Activated gamma-delta T cell treated with anti-CD3 and anti-CD28 coated beads, Interleukin-2, amount 50 U/mL, for 16 hours (primary cell): ENCODE measurements at places on chromosomes 4 and X.

DNA sequence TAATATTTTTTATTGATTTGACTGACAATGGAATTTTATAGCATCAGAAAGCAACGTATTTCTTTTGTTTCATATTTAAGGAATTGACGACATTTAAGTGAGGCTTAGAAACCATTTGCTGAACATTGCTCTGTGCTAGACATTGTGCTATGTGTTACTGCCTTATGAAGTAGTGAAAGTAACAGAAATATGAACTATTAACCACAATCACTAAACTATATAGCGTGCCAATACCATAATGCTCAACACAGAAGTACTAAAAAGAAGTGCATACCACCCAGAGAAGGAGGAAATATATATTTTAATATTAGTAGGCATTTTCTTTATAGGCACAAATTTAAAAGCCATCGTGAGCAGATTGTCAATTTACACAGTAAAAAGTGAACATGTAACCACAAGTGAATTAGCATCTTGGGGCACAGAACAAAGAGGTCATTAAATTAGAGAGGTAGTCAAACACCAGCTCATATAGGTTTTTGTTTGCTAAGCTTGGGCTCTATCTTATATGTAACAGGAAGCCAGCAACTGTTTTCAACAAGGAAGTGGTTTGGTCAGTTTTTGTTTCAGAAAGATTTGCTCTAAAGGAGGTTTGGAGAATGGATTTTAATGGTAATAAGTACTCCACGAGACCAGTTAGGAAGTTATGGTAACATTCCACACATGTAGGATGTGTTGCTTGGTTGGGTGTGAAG lies 270.7 kb downstream of the GRXCR1 start:
- DNase-seq, result no peak

GRCh38 chrX:24201216-24201615 lies 51.7 kb downstream of the ZFX start:
- no peak for DNase-seq

DNA sequence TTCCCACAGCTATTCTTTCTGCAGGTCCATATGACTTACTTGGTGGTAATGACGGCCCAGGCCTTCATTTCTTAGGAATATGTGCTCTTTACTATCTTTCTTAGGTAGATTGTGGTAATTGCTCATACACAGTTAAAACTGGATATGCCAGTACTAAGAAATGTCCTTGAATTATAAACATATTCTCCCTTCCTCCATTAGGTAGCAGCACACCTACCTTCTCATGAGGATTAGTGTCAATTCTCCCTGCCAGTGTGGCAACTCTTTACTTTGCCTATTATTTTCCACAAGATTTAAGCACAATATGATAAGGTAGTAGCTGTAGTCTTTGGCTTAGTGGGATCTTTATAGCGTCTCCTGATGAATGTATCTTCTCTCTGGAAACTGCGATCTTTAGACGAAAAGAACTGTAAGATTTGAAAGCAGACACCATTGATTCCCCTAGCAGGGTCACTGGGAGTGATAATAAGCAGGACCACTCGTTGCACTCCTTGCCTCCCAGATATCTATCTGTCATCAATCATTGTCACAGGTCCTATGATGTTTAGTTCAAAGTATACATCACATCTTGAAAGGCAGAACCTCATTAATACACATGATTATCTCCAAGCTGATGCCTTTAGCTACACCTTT lies 1240.7 kb downstream of the C4orf33 start:
- DNase-seq, result no peak

DNA sequence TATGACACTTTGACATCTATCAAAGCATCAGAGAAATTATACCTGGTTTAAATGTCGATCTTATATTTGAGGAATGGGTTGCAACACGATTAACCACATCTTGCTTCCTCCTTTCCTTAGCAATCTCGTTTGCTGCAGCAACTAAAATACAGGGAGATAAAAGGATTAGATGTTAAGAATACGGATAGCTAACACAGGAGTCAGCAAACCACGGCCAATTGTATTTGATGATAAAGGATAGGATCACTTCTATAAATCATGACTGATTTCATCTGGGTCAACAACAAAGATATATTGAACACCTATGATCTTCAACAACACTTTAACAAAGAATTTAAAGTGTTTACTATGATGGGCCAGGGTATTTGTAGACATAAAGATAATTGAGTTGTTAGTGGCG lies 5.0 kb downstream of the MAP7D3 start:
- DNase-seq, result no peak

DNA sequence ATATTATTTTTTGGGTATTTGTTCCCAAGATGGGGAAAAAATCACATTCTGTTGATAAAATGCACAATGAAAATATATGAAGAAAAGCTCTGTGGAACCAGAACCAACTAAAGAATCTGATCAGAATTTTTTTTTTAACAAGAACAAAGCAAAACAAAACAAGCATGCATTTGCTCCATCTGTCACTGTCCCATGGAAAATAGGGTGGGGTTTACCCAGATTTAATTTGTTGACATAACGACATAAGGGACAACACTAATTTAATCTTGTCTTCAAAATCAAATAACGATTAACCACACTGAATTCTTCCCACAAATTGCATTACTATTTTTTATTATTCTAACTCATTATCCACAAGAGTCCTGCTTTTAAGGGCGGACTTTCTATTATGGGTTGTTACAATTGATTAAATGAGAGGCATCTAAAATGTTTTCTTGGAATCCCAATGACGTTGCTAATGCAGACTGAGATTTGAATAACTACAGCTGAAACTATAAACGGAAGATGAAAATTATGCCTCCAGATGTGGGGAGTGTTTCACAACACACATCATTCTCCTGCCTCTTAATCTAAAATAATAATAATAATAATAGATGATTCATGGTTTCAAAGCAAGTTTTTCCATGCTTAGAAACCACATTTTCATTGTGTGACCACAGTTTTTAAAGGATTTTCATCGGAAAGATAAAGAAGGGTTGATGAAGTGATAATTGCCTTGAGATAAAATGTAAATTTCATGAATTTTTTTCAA lies 307.0 kb upstream of the CPEB2 start:
- no peak for DNase-seq

DNA sequence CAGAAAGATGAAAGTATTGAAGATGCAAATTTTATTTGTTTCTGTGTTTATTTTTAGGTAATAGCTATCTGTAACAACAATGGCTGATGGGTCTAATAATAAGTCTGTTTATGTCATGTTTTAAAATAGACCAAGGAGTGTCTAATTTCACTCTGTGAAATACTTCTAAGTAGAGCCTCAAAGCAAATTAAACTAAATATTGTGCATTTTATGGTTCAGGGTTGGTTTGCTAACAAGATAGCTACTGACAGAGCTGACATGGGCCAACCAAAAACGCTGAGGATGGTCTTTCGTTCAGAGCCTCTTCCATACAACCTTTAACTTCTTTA lies 437.6 kb upstream of the CTSO start:
- DNase-seq, result no peak

GRCh38 chrX:47746446-47746845 lies 87.5 kb upstream of the UXT start:
- DNase-seq, result no peak

DNA sequence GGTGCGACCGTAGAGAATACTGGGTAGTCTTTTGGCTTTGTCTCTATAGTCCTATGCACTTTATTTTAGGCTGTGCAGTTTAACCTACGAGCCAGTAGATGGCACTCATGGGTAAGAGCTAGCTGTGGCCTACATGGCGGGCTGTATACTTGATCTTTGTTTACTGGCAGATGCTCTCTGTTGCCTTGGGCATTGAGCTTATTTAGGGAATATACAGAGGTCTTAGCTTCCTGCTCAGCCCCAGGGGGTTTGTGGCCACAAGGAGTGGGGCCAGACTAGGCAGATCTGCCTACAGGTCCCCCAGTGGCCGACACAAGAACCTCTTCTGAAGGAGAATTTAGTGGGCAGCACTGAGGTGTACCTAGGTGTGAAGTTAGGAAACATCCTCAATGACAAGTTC lies 227.6 kb upstream of the HDX start:
- no peak for DNase-seq

GRCh38 chr4:4325321-4325720 lies 35.3 kb downstream of the ZBTB49 start:
- DNase-seq, result no peak

GRCh38 chrX:140733766-140734342 lies 24.3 kb downstream of the LINC00632 start:
- DNase-seq, result no peak

GRCh38 chr4:81746071-81746470 lies 274.4 kb upstream of the RASGEF1B start:
- DNase-seq, result no peak

- no peak for DNase-seq
Observed at GRCh38 chrX:41276661-41277506, 57.1 kb upstream of the DDX3X start.

GRCh38 chr4:159495515-159496236 lies 392.8 kb downstream of the RAPGEF2 start:
- DNase-seq, result no peak

DNA sequence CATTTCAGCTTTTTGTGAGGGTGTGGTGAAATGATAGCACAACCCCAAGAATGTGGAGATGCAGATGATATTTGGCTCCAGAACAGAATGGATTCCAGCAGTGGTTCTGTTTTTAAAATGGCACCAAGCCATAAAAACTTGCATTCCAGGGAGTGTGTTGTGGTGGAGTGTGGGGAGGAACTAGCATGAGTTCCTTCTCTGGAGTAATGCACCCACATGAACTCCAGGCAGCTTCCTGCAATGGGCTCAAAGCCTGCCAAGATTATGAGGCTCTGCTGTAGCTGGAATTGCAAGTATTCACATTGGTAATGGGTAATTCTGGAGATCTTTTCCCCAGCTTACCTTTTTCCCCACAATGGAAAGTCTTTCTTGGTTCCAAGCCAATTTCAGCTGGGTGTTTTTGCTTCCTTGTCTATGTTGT lies 161.4 kb downstream of the RAB28 start:
- no peak for DNase-seq

- no peak for DNase-seq
Observed at GRCh38 chrX:120536061-120536460, 24.7 kb downstream of the CUL4B start.

DNA sequence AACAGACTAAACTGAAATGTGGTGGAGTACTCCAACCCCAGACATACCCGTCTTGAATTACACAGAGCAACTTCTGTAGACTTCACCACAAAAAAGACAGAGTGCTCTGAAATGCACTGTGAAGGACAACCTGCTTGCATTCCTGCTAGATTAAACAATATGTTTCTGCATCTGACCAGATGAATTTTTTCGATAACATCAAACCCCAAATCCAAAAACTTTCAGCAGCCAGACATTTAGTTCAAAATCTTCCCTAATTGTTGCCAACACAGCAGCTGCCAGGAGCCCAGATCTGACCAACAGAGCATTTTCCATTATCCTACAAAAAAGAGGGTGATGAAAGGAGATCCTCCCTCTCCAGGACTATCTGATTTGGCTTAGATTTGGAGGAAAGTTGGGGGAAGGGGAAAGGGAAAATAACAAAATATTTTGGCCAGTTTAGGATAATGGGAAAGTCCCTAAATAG lies 356.5 kb downstream of the PDGFC start:
- DNase-seq, result no peak

GRCh38 chrX:41333744-41334362 lies at the start of gene DDX3X:
DDX3X (plus strand) TSS chrX:41334162; CDS start chrX:41334253, 91 bp downstream.
- DNase-seq, result peak; percentile 88

- no peak for DNase-seq
Observed at GRCh38 chr4:166045457-166045856, 172.4 kb downstream of the TLL1 start.

- no peak for DNase-seq
Observed at GRCh38 chrX:26916991-26917390, 546.1 kb downstream of the PPP4R3C start.

DNA sequence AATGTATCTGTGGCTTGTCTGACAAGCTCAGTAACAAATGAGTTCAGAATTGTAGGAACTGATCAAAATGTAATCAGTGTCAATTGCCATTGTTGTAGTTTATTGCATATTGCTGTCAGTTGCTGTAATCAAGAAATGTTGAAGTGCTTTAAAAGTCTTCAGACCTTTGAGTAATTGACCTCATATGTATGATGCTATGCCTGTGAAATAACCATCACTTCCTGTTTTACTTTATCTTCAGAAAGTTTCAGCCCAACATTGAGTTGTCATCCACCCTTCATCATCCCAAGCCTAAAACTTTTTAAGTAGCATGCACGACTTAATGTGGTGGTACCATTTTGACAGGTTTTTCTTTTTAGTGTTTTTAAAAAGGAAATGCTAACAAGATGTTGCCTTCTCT lies 212.4 kb downstream of the ARHGAP10 start:
- no peak for DNase-seq

- no peak for DNase-seq
Observed at GRCh38 chr4:4677556-4678522, 136.0 kb upstream of the STX18 start.

DNA sequence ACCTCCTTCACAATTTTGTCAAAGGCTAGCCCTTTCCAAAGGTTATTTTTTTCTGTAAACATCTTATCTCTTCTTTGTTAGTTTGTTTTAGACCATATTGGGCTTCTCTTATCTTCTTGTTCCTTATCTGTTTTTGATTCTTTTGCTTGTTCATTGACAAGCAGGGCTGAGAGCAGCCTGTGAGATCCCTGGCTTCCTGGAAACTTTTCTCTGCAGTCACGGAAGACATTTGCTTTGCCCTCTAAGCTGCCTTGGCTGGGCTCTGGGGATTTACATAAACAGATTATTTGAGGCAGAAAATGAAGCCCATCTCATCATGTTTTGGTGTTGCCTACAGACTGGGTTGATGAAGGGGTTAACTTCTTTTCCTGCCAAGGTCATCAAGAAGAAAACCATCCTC lies 157.4 kb upstream of the AMOT start:
- no peak for DNase-seq

DNA sequence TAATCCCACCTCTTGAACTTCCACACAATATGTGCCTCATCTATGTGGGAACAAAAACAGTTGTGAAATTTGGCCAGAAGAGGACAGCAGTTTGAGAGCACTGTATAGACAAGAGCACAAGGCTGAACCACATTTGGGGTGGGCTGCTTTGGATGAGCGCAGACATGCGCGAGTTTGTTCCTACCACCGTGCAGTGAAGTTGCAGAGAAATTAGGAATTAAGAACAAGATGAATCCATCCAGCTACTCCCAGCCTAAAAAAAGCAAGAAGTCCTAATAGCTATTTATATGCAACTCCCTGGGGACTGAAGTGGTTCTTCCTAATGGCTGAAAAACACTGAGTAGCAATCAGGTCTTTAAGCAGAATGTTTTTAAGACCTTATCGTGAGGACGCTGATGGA lies 1.0 kb downstream of the GAB3 start:
- no peak for DNase-seq

DNA sequence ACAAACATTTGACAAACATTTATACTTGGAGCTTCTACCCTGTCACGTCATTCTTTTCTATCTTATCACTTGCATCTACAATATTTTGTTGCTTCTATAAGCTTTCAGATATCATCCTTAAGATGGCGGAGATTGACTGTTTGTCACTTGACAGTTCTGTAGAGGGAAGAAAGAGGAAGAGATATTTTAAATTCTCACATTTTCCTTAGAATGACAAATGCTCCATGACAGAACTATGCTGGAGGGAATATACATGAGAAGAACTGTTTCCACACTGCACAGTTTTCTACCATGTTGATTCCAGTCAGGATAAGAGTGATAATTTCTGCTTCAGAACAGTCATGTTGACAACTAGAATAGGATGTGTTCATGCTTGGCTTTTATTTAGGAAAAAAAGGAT lies 29.7 kb downstream of the FAM133A start:
- DNase-seq, result no peak

GRCh38 chr4:152594978-152595925 lies 59.4 kb upstream of the FBXW7 start:
- DNase-seq, result no peak
